ENCODE measurements at places on chromosomes 2 and 18.
A peak's percentile ranks its signal among the peaks of the same experiment; 100 is the strongest.

DNA sequence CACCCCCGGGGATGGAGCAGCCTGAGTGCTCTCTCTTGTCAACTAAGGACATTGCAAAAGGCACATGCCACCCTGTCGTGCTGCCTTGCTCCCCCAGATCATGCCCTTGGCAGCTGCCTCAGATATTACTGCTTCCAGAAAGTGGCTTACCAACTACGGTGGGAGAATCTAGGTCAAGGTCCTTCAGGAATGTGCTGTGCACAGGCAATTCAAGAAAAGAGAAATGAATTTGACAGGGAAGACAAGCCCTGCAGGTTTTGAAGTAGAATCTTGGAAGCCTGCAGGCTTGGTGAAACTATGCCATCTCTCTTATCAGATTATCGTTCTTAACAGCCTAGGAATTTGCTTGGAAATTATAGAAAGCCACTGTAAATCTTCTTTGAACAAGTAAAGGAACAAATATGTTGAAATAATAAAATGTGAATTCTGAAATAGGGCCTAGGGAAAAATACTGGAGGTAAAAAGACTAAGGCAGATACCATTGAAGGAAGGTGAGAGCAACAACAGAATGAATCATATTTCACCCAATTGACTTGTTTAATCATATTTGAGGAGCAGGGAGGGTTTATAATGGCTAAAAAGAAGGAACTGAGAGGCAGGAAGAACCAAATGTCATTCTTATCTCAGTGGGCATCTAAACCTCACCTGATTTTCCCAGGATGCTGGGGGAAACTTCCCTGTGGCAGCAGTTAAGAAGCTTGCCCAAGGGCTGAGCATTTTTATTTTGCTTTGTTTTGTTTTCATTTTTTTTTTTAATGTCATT is 94.0 kb upstream of the GLS start:
- no peak for DNase-seq

GRCh38 chr2:224257156-224257555 is 144.8 kb downstream of the FAM124B start:
- no peak for DNase-seq

GRCh38 chr2:191636235-191636543 is 41.7 kb upstream of the NABP1 start:
- no peak for DNase-seq

DNA sequence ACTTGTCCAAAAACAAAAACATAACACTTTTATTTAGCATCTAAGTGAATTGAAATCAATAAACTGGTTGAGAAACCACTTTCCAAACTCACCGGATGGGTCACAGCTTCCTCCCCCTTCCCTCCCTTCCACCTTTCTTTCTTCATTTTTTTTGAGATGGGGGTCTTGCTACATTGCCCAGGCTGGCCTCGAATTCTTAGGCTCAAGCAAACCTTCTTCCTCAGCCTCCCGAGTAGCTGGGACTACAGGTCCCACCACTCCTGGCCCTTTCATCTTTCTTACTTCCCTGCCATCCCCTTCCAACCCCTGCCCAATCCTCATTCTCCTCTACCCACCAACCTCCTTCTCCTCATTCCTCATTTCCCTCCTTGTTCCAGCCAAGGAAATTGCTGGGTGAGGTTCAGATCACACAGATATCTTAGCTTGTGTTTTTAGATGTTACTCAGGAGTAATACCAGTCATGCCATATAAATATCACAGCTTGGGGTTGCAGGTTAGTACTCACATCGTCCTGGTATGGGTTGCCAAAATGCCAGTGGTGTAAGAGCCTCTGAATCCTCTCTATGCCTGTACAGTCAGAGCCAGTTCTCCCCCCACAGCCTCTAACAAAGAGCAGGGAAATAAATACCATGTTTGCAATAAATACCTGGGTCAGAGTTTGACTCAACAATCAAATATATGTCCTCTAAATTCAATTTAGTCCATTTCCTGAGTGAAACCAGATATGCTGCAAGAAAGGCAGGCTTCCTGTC is 132.7 kb upstream of the NDUFV2 start:
- DNase-seq: no peak

DNA sequence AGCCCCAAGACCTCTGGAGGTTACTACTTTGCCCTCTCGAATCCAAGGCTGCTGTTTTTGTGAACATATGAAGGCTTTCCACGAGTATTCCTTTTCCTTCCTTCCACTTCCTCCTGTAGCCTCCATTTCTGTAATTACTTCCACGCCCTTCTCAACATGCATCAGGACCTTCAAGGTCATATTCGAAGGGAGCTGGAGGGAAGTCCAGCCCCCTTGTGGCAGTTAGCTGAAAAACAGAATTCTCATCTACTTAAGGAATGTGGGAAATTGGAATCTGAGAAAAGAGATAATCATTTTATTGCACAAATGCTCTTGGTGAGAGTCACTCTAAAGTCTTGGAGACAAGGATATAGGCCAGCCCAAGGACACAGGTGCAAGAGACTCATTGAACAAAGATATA is 1000.2 kb downstream of the TDRD15 start:
- no peak for DNase-seq

DNA sequence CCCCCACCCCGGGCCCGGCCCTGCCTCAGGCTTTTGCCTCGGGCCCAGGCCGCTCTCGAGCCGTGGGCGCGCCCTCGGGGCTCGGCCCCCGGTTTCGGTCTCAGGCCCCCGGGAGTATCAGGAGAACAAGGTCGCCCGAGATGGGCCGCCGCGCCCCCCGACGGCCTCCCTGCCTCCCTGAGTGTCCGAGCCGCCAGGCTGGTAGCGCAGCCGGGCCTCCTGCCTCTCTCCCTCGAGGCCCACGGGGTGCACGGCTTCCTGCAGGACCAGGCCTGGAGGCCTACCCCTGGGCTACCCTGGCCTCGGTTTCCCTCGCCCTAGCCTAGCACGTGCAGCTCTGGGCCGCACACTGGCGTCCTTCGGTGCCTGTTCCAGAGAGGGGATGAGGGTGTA is 8.4 kb downstream of the GBX2 start:
- DNase-seq: peak; percentile 55

- DNase-seq: no peak
These were observed 707.8 kb upstream of the SALL3 start for GRCh38 chr18:78271790-78272189.

DNA sequence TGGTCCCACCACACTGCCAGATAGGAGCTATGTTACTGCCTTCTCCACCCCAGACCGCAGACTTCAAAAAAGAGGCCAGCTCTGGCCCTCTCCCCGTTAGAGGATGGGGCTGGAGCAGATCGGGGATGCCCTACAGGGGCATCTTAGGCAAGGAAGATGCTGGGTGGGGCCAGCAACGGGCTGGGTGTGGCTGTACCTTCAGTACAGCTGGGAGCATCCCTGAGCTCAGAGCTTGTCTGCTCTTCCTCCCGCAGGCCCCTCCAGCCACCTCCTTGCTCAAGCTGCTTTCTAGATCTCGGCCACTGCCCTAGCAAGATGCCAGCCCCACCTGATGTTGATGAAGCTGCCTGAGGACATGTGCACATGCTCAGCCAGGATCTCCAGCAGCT is 9.8 kb downstream of the PTPRN start:
- DNase-seq: no peak

DNA sequence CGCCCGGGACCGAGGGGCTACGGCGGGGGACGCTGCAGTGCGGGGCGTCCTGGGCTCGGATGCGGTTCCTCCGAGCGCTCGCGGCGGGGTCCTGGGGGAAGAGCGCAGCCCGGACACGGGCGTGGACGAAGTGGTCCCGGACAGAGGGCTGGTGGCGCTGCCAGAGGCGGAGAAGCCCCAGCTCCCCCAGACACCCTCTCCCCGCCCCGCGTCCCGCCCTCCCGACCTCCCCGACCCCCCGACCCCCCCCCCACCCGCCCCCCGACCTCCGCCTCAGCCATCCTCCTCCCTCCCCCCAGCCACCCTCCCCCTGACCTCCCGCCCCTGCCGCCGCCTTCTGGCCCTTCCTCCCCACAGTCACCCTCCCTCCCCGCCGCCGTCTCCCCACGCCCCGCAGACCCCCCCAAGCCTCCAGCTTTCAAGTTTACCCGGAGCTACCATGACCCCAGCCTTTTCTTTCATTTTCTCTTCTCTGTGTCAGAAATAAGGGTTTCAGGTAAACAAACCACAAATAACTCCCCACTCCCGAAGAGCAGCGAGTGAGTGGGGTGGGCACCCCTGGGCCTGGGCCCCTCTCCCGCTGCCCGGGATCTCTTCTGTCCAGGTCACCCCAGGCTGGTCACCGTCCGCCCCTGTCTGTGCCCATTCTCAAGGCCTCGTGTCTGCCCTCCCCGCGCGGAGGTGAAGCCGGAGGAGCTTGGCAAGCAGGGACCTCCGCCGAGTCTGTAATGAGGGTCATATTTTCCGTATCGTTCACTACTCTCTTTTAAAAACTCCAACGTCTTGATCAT is 5.1 kb downstream of the NFATC1 start:
- DNase-seq: peak; percentile 63

DNA sequence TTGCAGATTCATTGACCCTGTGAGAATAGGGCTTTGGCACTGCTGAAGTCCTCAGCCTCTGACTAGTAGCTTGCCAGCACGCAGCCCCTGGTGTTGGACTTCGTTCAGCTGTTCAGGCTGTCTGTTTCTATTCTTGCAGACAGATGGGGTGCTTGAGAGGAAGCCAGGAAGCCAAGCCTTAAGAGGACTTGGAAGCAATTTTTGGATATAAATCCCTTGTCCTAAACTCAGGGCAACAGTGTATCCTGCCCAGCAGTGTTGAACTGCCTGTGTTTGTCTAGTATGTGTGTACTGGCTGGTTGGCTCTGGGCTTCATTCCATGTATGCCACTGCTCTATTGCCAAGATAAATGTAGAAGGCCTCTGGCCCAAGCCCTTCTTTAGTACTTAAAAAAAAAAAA is 108.6 kb downstream of the COMMD1 start:
- DNase-seq: peak; percentile 73

DNA sequence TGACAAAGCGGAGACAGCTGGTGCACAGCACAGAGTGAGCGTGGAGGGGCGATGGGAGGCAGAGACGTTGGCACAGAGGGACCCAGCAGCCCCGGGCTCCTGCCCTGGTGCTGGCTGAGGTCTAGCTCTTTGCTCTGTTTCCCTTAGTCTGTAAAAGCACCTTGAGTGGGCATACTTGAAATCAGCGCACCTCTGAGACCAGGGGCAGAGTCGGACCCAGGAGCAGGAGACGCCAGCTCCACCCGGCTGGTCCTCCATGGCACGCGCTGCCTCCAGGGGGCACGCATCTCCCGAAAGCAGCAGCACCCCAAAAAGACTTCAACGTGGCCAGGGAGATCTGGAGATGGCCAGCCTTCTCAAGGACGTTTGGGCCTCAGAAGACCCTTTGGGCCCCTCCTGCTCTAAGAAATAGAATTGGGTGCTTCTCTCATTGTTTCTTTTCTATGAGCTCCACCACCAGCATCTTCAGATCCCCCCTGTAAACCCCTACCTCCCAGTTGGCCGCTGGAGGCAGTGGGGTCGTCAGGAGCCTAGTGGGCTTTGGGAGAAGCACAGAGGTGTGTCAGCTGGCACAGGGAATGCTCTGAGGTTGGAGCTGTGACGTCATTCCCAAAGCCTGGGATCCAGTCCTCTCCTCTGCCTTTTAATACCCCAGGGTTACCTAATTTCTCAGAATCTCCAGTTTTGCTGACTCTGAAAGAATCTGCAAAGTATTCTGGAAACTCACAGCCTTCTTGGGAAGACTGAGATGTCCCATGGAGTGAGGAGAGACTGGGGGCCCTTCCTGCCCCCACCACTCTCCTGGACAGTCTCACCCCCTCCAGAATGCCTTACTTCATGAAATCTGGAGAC is 58.9 kb downstream of the CIB4 start:
- no peak for DNase-seq

DNA sequence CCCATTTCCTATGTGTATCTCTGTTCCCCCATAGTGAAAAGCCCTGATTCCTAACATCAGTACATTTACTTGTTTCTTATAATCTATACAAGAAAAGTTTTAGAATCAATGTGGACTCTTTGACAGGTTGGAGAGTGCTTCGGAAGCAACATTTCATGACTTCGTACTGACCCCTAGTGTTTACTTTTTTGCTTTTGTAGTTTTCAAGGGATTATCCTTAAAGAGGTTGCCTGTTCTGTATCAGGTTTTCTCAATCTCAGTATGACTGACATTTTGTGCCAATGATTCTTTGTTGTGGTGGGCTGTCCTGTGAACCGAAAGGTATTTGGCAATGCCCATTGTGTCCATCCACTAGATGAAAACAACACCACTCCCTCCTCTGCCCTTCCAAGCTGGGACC is 43.3 kb upstream of the SERPINB2 start:
- no peak for DNase-seq

DNA sequence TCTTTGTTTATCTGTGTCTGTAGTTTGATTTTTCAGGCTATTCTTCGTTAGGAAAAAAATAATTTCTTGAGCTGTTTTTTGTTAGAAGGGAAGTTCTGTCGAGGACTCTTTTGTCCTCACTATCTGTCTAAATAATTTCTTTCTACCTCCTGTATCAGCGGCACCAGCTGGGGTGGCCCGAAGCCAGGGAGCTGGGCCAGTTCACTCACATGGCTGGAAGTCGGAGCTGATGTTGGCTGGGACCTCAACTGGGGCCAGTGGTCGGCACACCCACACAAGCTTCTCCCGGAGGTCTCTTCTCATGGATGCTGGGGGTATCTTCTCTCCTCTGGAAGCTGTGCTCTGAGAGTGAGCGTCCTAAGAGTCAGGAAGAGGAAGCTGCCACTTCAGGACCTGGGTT is 8.0 kb upstream of the PDIA6 start:
- DNase-seq: peak; percentile 74

DNA sequence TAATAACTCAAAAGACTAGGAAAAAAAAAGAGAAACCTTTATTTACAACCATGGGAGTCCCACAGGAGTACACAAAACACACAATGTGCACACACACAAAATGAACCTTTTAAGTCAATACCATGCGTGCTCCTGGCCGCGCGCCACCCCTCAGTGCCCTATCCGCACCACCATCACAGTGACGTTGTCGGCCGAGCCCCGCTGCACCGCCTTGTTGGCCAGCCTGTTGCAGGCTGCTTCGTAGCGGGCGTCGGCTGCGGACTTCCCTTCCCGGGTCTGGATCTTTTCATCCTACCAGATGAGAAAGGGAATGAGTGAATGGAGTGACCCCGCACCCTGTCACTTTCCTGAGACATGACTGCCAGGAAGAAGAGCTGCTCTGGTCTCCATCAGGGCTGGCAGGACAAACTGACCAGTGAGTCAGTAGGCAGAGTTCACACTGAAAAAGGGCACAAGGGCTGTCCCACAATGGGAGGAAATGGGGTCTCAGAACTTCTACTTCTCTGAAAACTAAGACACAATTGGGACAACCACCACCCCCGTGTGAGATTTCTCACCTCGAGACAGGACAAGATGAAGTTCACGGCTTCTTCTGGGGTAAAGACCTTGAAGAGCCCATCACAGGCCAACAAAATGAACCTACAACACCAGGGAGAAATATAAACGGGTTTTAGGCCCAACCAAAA is 11.8 kb downstream of the ERFE start:
- DNase-seq: peak; percentile 69

Measured in right cardiac atrium (tissue), 5 donors.